ENCODE measurements at places on chromosomes 2 and 18.

DNA sequence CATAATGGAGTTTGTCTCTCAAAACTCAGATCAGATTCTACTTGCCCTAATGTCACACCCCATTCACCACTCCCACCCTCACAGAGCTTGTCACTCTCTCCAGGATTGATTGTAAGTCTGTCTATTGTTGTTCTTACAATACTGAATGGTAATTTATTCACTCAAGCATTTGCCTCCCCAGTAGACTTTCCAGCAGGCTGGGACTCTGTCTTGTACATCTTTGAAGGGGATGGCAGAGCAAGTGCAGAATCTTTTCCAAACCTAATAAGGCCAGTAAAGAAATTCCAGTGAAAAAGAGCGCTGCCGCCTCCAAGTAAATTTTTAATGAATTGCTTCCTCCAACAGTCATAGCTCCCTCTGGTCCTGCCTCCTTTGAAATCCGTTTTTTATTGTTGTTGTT lies 56.9 kb downstream of the RBM43 start:
- DNase-seq, result no peak

DNA sequence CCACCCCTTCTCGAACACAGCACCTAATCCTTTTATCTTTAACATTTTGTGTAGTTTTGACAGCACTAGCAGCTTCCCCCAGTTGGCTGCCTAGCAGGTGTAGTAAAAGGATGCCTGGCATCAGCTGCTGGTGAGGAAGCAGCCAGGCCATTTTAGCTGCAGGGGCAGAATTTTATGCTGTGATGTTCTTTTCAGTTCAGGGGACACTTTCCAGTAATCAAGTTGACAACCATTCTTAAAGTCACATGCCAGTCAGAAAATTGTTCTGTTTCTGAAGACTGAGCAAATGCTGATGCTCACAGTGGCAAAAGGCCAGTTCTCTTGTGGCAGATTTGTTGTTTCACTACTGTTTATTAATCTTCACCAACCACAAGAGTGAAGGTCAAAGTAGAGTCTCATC lies 570.8 kb downstream of the CCDC85A start:
- DNase-seq, result no peak

DNA sequence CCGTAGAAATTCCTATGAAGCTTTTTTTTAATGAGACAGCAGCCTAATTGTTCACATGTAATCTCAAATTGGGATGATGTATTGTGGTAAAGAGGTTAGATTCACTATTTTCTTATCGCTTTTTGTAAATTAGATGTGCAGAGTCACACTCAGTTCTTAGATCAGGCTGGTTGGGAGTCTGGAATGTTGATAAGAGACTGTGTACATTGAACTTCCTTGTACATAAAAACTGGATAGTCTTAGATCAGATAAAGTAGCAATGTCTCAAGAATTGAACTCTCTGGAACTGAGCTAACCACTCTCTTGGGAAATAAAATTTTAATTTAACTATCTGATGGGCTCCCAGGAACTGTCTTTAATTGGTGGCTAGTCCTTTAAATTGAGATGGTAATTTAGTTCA lies 108.1 kb upstream of the MSTN start:
- no peak for DNase-seq

DNA sequence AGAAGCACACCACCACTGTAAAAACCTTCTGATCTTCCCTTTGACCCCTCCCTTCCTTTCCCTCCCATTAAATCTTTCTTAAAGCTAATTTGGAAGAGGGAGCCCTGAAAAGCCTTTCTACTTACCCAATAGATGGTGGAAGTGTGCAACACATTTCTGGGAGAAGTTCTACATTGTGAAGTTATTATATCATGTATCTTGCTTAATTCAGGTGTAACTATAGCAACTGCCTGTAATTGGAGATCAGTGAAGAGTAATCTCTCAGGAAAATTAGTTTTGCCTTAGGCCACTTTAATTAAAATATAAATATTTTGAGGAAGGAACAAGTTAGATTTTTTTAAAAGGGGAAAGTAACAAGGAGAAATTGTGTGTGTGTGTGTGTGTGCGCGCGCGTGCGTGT lies 266.0 kb downstream of the SH3BP4 start:
- DNase-seq, result no peak

DNA sequence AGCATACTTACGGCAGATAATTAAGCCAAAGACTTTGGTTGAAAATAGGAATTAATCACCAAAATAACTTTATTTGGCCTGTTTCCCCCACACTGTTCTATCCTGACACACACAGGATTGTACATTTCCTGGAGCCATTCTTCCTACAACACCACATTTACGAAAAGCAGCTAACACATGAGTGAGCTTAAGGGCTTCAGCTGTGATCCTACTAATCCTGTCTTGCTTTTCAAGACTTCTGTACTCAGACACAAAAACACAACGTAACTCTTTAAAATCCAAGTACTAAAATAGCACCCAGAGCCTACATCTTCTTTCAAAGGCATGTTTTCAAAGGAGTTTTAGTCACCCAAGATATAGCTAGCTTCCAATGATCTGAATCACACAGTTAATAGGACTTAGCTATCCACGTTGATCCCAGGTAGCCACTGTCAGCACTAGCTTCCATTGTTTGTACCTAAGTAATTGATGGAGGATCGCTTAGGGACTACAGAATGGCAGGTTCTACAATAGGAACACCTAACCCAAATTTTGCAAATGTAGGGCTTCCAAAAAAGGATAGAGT lies 42.8 kb upstream of the TTC39C start:
- DNase-seq, result no peak

DNA sequence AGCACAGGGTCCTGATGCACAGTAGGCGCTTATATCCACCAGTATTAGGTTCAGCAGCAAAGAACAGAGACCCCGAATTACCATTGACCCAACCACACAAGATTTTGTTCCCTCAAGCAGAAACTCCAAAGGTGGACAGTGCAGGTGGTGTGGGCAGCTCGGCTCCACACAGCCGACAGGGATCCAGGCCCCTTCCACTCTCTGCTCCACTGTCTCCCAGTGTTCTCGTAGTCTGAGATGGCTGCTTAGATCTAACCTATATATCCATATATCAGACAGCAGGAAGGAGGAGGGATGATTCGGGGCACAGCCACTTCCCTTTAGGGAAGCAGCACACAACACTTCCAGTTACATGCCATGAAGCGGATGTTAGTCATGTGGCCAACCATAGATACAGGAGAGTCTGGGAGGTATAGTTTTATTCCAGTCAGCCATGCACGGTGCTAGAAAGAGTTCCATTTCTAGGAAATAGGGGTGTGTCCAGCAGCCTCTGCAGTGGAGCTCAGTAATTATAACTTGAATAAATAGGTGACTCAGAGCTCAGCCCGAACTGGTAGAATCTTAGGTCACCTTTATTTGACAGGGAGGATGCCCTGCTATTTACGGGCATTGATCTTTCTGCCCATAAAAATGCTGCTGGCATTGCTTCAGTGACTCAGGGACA lies 158.9 kb downstream of the TWIST2 start:
- no peak for DNase-seq

DNA sequence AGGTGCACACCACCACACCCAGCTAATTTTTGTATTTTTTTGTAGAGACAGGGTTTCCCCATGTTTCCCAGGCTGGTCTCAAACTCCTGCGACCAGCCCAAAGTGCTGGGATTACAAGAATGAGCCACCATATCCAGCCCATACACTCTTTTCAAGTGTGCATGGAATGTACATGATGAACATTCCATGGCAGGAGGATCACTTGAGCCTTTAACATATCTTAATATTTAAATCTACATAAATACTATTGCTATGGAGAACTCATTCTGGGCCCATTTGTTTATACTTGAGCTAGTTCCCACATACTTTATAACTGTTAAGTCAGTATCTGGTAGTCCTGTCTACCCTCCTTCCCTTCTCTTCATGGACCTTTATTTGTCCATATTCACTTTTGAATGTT lies 48.4 kb downstream of the RPE start:
- DNase-seq, result no peak

- no peak for DNase-seq
Observed at GRCh38 chr2:241994086-241994485, 124.6 kb downstream of the RTP5 start.

DNA sequence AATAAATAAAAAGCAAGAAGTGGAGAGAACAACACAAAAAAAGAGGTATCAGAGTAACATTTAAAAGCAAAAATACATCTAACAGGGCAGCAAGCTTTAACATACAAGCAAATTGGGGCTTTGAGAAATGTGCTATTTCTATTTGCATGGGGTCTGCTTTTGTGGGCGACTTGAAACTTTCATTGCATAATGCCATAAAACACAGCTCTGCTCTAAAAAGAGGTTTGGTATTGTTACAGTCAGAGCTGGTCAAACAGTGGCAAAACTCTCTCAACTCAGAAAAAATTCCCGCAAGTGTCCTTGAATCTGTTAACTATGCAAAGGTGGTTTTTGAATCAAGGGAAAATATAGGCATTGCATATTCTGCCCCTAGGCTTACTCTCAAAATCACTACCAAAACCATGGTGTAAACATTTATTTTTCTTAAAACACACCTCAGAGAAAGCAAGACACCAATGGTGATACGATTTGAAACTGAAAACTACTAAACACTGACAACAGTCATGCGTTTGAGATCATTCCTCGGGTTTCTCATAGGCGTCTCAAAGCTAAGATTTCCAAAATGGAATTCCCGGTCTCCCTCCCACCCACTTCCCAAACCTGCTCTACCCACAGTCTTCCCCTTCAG lies 45.5 kb downstream of the RNF152 start:
- DNase-seq, result no peak

DNA sequence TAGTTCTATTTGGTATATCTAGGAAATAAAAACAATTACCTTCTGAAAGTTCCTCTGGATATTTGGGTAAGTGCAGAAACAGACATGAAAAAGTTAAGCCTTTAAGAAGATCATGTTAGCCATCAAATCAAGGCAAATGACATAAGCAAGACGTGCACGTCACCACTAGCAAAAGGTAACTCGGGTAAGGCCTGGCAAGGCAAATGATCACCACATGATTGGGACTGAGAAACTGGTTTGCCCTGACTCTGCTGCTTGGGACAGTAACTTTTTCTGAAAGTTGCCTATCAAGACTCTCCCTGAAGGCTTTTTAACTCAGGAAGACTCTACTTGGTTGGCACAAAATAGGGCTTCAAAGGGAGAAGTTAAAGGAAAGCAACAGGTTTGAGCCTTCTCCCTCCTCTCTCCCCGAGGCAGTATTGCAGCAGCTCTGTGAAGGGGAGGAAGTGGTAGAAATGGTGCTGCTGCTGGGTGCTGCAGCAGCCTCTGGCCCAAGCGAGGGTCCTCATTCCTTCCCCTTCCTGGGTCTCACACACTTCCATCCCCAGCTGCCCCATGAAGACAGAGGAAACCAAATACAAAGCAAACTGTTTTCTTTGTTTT lies 17.1 kb upstream of the TMEM237 start:
- DNase-seq, result no peak

GRCh38 chr2:121159291-121160071 lies 125.5 kb downstream of the TFCP2L1 start:
- DNase-seq, result no peak

DNA sequence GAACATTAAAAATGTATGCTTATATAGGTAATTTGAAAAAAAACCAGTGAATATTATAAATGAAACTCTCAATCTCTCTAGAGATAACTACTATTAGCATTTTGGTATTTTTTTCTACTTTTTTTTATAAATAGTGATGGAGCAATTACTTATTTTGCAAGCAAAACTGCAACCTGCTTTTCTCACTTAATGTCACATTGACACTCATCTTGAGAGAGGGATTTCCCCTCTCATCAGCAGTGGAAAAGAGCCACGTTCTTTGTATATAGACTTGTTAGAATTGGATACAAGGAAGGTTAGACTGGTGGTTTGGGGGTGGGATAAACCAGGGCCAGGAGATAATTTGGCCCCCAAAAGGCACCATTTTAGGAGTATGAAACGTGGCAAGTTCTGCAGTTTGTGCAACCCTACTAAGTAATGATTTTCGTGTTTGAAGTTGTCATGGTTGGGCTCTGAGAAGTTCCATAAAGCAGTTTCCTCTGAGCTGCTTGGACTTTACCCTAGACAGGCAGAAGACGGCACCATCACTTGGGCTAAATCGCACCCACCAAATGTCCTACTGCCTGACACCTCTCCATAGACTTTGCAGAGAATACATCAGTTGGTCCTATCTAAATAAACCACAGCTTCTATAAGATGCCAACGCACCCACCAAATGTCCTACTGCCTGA lies 194.0 kb downstream of the ACTR3 start:
- no peak for DNase-seq

DNA sequence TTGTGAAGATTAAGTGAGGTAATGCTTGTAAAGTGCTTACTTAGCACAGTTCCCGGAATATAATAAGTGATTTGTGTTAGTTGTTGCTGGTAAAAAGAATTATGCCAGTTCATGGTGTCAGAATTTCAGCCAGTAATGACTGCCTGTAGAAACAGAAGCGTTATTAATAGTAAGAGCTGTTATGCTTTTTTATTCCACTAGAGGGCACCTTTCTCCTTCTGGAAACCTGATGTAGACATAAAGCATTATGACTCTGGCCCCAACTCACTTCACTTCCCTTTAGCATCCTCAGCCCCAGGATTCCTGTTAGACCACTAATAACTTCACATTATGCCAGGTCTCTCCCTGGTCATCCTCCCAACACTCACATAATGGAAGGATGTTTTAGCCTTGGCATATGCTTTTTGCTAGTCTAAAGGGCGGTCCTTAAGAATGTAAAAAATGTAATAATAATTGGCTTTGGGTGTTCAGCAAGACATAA lies 34.9 kb downstream of the C18orf54 start:
- DNase-seq, result no peak

DNA sequence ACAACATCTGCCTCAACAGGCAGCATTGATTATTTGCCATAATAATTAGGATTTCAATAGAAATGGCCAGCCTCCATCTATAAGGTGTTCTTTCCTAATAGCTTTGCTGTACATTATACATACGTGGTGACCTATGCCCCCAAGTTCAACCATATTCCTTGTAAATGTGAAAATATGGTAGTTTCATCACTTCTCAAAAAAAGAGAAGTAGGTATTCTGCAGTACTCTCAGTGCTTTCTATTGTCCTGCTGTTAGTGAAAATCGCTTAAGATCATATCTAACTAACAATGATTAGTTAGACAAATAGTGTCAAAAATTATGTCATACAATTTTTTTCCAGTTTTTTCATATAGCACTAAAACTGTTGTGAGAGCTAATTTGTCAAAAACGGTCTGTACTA lies 79.6 kb downstream of the SLC4A10 start:
- DNase-seq, result no peak

DNA sequence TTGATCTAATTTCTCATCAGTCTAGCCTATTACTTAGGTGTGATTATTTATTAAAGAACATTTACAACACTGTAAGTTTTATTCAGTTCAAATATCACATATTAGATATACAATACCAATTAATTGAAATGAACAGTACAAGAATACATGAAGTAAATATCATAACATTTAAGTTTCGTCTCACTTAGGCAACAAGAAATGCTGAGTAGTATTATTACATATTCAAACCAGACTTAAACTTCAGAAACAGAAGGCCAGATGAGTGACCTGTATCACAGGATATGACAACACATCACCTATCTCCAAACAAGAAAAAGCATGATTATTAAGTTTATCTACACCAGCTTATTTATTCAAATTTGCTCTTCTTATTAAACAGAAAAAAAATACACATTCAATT lies 48.9 kb downstream of the LONRF2 start:
- DNase-seq, result no peak
